Fibroblast of upper back skin (primary cell): ENCODE measurements at places on chromosomes 6 and 20.
A peak's percentile ranks its signal among the peaks of the same experiment; 100 is the strongest.

DNA sequence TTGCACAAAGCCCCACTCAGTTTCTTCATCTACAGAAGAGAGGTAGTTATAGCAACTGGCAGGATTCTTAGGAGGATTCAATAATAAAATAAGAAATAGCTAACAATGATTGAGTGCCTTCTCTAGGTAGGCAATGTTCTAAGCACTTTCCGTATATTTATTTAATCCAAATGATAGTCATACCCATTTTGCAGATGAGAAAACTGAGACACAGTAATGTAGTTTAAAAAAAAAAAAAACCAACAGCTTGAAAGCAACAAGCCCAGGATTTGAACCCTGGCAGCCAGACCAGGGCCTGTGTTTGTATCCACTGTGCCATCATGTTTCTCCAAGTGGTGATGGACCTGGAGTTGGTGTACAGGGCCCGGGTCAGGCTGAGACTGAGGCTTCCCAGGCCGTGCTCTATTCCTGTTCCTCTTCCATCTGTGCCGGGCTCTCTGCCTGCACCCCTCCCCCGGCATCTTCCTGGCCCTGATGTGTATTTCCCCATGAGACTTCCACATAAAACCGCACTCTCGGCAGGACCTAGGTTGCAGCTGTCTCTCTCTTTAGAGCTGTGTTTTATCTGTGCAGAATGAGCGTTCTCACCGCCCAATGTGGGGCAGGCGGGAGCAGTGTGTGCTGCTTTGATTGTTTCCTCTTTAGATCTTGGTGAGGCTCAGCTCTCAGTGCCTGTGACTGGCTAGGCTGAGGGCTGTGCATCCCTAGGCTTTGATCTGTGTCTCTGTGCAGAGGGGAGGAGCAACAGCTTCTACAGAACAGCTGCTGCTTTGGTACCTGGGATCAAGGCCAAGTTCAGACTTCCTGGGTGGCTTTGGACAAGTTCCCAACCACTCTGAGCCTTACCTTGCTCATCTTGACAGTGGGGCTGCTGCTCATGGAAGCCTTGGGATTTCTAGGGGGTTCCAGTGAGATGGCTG, 49.5 kb downstream of the TOX2 start:
- peak; percentile 92 for DNase-seq

GRCh38 chr6:37688078-37688850, 9.4 kb downstream of the MDGA1 start:
- no peak for DNase-seq

GRCh38 chr6:72324591-72324990, 297.3 kb upstream of the KCNQ5 start:
- DNase-seq, result no peak

DNA sequence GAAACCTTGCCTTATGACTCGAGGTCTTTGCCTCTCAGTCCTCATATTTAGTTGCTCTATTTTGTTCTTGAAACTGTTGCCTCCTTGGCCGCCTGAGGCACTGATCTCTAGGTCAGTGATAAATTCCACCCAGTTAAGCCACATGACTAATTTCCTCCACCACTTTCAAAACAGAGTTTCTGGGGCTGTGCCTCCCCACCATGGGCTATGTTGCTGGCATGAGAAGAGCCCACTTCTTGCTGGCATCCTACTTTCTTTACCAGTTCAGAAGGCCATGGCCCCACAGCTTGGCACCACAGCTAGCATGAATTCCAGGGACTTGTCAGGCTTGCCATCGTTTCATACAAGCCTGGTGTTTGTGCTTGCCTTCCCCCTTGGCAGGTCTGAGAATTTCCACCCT, 361.4 kb upstream of the JAG1 start:
- DNase-seq, result no peak

GRCh38 chr20:9052136-9052535, 16.8 kb upstream of the PLCB4 start:
- DNase-seq, result no peak

DNA sequence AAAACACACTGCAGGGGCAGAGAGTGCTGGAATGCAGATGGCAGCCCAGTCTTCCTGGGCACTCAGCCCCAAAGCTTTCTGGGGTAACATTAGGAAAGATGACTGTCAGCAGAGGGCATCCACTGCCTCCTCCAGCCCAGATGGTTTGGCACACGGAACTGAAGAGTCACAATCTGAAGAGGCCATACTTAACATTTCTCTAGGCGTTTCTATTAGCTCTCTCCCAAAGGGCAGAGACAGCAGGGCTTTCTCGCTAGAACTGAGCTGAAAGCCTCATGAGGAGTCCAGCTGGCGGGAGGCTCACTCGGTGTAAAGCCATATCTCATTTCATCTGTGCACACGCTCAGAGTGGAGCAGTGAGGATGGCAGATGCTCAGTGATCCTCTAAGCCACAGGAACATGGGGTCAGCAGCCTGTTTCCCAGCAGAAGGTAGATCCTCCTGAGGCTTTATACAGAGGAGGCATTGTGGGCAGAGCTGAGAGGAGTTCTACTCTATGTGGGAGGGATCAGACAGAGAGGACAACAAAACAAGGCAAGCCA, 28.1 kb downstream of the ALDH8A1 start:
- no peak for DNase-seq

GRCh38 chr20:16517946-16518783, 55.1 kb downstream of the KIF16B start:
- peak; percentile 36 for DNase-seq

DNA sequence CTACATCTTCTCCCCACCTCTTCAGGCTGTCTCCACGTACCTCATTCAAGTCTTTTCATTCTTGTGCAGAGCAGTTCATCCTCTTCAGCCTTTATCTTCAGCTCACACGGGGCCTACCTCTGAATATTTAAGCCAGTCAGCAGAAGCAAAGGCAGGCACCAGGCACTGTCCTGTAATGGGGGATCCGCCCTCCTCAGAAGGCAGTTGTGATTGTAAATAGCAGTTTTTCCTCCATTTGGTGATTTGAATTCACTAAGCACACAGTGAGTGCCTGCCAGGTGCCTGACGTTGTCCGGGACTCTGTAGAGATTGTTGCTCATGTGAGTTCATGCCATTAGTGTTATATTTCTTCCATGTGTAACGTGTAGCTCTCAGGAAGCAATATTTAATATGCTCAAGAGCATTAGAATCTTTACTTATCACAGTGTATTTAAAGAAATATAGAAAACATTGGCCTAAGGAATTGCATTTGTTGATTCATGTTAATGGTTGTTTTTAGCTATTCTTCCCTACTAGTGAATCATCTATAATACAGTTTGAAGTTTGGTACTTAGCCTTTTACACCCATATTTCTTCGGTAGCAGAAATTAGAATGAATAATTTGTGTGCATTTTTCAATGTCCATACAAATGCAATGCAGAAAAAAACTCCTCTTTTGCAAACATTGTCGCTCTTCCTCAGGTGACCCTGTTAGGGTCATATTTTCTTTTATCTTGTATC, 17.9 kb downstream of the BPHL start:
- no peak for DNase-seq

- no peak for DNase-seq
Measured at GRCh38 chr20:13321416-13321815, 100.3 kb downstream of the ISM1 start.

DNA sequence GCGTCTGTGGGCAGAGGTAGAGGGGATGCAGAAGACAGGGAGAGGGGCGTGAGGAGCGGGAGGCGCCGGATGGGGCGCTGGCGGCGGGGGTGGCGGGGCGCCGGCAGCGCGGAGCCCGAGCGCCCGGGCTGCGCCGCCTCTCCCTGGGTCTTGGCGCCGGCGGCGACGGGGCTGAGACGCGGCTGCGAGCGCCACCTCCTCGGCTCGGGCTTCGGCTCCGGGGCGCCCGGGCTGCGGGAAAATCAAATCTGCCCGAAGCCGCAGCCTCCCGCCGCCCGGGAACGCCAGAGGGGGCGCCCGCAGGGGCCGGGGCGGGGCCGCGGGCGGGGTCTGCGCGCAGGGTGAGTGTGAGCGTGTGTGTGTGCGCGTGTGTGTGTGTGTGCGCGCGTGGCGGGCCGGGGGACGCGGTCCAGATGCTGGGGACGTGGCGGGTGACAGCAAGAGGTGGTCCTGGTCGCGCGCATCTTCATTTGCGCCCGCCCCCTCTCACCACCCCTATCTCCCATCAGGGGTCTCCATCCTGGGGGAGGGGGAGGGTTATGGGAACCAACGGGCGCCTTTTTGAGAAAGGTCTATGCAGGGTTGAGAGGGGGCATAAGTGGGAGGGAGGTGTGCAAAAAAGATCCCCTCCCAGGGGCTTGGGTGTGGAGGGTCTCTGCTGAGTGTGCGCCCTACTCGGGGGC, 646 bp upstream of the CPNE5 start:
- peak; percentile 38 for DNase-seq

GRCh38 chr6:19311786-19312185, 525.4 kb upstream of the ID4 start:
- peak; percentile 18 for DNase-seq

GRCh38 chr6:15882915-15883314, 220.1 kb upstream of the DTNBP1 start:
- no peak for DNase-seq

DNA sequence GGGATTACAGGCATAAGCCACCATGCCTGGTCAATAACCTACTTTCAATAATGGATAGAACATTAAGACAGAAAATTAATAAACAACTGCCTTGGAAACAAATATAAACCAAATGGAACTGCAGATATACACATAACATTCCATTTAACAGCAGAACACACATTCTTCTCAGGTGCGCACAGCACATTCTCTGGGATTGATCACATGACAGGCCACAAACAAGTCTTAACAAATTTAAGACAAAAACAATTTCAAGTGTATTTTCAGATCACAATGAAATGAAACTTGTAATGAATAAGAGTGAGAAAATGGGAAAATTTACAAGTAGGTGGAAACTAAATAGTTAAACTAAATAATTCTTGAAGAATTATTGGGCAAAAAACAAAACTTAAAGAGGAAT, 167.9 kb downstream of the TBX18 start:
- DNase-seq, result no peak

GRCh38 chr6:87671555-87672029, 30.4 kb downstream of the AKIRIN2 start:
- DNase-seq, result no peak

- DNase-seq, result no peak
Measured at GRCh38 chr6:78482801-78483552, 384.4 kb upstream of the IRAK1BP1 start.

GRCh38 chr20:33677991-33678702, 3.9 kb upstream of the NECAB3 start:
- no peak for DNase-seq

DNA sequence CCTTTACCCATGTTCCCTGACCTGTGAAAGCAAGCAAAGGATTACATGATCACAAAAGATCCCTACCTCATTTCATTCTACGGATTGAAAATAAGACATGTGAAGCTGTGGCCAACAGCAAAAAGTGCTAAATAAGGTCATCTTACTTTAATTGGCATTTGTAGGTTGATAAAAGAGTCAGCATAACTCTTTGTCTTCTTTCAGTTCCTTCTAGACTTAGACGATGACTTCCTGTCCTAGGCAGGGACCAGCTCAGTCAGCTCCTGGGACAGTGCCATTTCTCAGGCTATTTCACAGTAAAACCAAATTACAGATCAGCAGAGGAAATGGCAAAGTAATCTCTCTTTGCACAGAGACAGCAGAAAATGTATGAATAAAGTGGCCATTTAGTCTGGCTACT, 480.7 kb downstream of the RFPL4B start:
- DNase-seq, result no peak

DNA sequence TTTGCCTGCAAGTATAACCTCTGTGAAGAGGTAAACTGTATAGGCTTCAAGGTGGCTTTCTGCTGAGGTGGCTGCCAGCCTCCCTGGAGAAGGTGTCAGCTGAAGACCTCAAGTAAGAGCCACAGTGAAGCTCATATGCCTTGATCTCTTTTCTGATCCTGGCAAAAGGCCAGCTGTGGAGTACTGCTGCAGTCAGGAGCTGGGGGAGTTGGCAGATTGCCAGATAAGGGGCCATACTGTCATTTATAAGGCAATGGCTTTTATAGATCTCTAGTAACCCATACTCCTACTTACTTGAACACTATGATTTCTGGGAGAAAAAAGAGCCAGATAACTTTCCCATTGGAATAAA, 8.8 kb upstream of the CEP85L start:
- DNase-seq, result no peak
